ENCODE measurements at places on chromosomes 6 and 20.

DNA sequence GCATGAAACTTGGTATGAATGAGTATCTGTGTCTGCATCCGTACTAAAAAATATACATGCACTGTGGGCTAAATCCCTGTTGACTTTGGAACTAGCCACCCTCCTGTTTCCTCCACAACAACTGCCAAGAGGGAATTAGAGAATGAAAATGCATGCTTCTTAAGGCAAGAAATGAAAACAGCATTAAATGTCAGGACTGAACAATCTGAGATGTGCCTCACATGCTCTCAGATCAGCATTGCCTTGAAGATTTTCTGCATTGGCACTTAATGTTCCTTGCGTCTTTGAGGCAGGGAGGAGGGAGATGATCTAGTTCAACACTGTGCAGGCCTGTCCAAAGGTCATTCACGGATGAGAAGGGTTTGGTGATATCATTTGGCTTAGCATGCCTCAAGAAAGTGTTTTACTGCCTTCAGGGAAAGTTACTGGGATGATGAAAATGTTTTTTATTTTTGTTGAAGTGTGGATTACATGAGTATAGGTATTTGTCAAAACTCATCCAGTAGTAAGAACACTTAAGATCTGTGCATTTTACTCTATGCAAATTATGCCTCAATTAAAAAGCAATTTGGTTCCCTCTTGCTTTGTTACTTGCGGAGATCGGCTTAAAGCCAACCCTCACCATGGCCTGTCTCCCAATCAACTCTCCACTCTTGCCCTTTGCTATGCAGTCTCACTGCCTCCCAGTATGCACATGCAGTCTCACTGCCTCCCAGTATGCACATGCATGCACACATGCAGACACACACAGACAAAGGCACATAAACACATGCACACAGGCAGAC, 47.5 kb upstream of the RIN2 start:
- DNase-seq: no peak

- no peak for DNase-seq
Observed at GRCh38 chr6:30463242-30463641, 26.1 kb upstream of the HLA-E start.

DNA sequence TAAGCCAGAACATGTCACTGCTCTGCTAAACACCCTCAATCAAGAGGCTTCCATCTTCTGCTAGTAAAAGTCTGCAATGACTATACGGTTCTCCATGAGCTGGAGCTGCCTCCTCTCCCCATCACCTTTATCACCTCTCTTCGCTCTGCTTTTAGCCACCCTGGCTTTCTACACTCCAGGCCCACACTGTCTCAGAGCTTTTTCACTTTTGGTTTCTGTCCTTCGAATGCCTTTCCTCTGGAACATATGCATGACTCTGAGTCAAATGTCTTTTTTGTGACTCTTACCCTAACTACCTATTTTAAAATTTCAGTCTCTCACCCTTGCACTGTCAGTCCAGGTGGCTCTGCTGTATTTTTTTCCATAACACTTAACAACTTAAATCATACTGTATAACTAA, 525.4 kb upstream of the RNF217 start:
- DNase-seq: no peak

- no peak for DNase-seq
Observed at GRCh38 chr20:40104959-40105358, 584.1 kb downstream of the MAFB start.

GRCh38 chr6:127178746-127179145, 60.3 kb downstream of the RSPO3 start:
- DNase-seq: no peak
